Pulmonary artery endothelial cell (primary cell): ENCODE measurements at places on chromosomes 7 and 10.

GRCh38 chr10:35316218-35316967 is 19.9 kb upstream of the CCNY start:
- no peak for DNase-seq

DNA sequence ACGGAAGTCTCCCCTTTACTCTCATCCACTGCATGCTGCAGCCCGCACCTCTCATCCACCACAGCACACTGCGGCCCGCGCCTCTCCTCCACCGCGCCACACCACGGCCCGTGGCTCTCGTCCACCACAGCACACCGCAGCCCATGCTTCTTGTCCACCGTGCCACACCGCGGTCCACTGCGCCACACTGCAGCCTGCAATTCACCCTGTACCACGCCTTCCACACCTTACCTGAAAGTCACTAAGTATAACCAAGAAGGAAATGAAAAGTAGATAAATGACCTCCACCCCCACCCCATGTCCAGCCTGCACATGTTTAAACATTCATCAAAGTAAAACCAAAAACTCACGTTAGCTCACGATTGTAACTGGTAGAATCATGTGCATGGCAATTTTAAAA is 176.1 kb downstream of the DIP2C start:
- no peak for DNase-seq

GRCh38 chr7:75010036-75010435 is 45.5 kb downstream of the CASTOR2 start:
- DNase-seq = no peak

- no peak for DNase-seq
Measured at GRCh38 chr7:130973637-130974036, 239.6 kb upstream of the KLF14 start.

- no peak for DNase-seq
Measured at GRCh38 chr10:132387764-132388210, 9.2 kb upstream of the PWWP2B start.

DNA sequence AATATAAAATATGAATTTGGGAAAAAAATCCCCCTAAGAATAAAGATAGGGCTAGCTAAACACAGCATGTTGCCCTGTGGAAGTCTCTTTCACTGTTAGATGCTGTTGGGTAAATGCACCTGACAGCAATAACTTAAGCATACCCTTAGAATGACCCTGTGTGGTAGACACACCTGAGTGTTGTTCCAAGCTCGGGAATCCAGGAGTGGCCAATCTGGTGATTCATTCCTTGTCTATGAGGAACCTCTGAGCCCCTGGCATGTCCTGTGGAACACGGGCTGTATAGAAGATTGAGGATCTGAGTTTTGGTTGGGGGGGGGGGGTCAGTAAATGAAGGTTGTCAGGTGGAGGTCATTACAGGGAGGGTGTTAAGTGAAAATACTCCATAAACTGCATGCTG is 730.0 kb upstream of the IGFBP3 start:
- no peak for DNase-seq

DNA sequence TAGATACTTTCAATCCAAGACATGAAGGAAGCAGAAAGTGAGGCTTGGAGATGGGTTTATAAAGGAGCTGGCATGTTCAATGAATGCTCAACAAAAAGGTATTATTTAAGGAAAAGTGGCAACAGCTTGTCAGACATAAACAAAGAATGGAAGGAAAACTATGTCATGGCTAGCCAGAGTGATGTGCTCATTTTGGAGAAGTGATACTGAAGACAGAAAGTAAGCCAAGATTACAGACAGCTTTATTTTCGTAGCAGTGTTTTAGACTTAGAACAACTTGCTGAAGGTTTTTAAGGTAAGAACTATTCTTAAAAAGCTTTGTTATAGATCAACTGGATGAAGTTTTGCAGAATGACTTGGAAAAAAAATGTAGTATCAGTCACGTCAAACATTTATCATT is 160.5 kb upstream of the FERD3L start:
- DNase-seq = no peak

DNA sequence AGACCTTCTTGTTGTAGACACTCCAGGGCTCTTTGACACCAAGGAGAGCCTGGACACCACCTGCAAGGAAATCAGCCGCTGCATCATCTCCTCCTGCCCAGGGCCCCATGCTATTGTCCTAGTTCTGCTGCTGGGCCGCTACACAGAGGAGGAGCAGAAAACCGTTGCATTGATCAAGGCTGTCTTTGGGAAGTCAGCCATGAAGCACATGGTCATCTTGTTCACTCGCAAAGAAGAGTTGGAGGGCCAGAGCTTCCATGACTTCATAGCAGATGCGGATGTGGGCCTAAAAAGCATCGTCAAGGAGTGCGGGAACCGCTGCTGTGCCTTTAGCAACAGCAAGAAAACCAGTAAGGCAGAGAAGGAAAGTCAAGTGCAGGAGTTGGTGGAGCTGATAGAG is 5.5 kb downstream of the GIMAP7 start:
- no peak for DNase-seq

- no peak for DNase-seq
Measured at GRCh38 chr7:51647931-51648351, 331.3 kb upstream of the COBL start.

GRCh38 chr7:37732253-37732652 is 48.7 kb downstream of the GPR141 start:
- DNase-seq = no peak

- no peak for DNase-seq
Measured at GRCh38 chr7:4188651-4189050, 493.4 kb upstream of the FOXK1 start.

GRCh38 chr7:102845346-102845745 is 67.5 kb upstream of the LRRC17 start:
- DNase-seq = no peak

- DNase-seq = no peak
Measured at GRCh38 chr7:72058579-72058978, 353.6 kb downstream of the CALN1 start.

GRCh38 chr7:139374246-139374645 is 14.6 kb downstream of the LUC7L2 start:
- no peak for DNase-seq

- no peak for DNase-seq
Measured at GRCh38 chr10:103661198-103661950, 167.9 kb downstream of the NEURL1 start.

- no peak for DNase-seq
Measured at GRCh38 chr10:625333-625696, 64.2 kb downstream of the DIP2C start.

- DNase-seq = no peak
Measured at GRCh38 chr7:50400114-50400513, 50.0 kb downstream of the FIGNL1 start.

GRCh38 chr7:106772655-106773108 is 92.4 kb upstream of the PIK3CG start:
- peak; percentile 60 for DNase-seq

DNA sequence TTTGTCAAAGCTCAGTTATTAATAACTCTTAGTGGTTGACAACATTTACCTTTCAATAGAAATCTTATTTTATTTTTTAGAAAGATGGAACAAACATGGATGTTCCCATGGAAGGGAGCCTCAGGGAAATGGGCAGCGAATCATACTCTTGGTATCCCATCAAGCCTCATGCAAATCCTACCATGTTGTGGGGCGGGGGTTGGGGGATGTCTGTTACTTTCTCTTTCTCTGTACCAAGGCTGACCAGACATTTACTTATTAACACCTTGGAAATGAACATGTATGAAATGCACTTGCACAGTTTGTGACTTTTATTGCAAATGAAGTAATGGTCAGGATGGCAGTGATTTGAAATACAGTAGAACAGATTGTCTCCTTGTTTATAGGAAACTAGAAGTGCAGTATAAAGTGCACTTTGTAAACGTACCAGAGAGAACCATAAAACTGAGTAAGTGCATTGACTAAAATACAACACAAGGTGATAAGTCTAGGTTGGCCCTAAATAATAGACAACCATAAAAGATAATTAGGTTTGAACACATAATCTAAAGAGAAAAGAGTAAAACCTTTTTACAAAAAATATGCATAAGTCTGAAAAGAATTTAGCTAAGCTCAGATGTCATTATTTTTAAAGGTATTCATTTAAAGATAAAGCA is 32.4 kb downstream of the SEMA3D start:
- DNase-seq = no peak

DNA sequence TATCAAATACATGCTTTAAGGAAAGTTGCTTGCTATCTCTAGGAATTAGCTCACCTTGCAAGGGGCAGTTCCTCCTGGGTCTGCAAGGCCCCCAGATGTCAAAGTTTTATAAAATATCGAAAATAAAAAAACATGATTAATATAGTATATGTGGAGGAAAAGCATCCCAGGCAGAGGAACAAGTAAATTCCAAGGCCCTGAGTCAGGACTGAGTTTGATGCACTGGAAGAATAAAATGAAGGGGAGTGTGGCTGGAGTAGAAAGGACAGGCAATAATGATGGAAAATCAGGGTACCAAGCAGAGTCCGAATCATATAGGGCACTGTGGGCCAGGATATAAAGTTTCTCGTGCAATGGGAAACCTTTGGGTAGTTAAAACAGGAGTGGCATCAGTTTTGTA is 112.4 kb upstream of the EEPD1 start:
- no peak for DNase-seq

DNA sequence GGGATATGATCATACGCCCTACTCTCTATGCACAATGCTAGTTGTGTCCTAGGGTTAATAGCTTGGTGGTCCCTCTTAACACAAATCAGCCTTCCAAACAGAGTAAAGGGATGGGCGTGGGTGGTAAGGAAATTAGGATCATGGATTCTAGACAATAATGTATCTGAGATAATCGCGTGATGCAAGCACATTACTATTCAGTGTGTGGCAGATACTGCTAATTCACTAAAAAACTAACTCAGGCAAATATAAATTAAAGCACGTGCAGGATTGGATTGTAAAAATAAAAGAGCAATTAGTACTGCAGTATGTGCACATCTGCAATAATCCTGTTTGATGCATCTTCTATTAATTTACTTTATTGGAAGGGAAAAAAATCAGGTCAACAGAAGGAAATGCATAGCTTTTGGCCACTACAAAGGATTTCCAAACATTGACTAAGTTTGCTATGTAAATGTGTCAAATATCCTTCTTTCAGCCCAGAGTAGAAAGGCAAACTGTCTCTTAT is 22.0 kb downstream of the TWIST1 start:
- no peak for DNase-seq

DNA sequence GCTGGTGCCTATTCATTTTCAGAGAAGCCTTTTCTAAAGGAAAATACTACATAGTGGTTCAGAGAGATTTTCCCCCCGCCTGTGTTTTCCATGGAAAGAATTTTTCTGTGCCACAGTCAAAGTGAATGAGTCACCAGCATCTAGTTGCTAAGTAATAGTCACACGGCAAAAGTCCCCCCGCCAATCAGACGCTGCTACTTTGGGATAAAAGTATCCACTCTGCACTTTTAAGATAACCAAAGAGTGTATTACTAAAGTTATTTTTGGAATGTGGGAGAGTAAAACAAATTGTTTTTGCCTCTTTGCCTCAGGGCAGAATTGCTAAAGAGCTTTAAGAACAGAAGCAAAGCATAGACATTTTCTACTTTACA is 23.5 kb downstream of the ABLIM1 start:
- peak; percentile 77 for DNase-seq

- DNase-seq = no peak
Measured at GRCh38 chr7:82375713-82376112, 67.9 kb downstream of the CACNA2D1 start.

GRCh38 chr7:51660516-51660915 is 343.9 kb upstream of the COBL start:
- DNase-seq = no peak

DNA sequence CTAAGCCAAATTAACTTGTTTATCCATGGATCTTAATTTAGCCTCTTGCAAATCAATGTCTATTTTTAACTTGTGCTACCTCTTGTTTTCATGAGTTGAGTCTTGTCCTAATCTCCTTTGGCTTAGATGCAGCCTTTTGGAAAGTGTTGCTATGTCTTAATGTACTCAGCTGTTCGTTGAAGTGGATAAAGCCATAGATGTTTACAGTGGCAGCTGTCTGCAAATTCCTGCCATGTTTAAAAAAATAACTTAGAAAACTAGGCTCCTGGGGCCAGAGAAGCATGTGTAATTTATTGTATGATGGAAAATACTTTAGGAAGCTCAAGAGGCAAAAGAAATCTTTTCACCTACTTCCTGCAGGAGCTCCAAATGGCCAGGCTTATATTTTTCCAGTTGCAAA is 253.1 kb upstream of the RHOBTB1 start:
- DNase-seq = no peak

DNA sequence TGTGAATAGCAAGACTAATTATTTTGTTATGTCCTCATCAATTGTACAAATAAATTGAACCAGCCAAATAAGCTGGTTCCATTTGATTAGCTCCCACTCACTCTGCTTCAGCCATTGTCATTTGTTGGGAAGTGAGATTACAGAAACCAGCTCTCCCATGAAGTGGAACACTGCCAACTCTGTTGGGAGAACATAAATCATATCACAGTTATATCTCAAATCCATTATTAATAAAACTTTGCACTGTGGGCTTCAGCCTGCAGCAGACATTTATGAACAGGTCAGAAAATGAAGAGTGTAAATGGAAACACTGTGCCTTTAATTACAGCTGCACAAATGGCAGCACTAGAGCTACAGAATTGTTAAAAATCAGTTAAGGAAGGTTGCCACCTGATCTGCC is 46.7 kb upstream of the TEX47 start:
- no peak for DNase-seq

DNA sequence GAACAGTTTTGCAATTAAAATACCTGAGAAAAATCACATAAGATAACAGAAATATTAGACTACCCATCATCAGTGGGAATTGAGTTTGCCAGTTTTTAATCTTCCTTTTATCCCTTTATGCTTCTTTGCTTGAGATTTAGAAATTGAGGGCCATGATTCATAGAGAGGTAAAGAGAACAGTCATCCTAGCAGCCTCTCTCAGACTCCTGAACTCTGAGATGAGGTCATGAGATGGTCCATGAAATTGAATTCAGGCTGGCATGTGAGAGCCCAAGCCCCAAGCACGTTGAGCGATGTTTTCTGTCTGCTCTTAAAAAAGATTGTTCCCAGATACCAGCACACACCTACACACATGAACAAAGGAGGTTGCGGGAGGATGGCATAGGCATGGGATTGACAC is 91.1 kb downstream of the CREB5 start:
- no peak for DNase-seq

DNA sequence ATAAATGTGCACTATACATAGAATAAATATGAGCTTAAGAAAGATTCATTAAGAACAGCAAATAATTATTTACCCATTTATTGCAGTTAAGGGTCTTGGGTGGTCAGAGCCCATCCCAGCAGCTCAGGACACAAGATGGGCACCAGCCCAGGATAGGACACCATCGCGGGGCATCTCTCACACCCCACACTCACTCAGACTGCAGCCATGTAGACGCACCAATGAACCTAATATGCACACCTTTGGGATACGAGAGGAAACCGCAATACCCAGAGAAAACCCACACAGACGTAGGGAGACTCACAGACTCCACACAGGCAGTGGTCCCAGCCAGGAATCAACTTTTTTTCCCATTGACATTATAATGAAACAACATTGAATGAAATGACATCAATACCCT is 36.0 kb downstream of the CARD11 start:
- DNase-seq = no peak

GRCh38 chr10:133275684-133276092 is 980 bp downstream of the ADAM8 start:
- DNase-seq = no peak

- no peak for DNase-seq
Measured at GRCh38 chr10:125008689-125009638, 67.0 kb downstream of the ZRANB1 start.

- DNase-seq = no peak
Measured at GRCh38 chr10:6140965-6141295, 52.1 kb downstream of the RBM17 start.
